ENCODE measurements at places on chromosomes 11 and 22.

DNA sequence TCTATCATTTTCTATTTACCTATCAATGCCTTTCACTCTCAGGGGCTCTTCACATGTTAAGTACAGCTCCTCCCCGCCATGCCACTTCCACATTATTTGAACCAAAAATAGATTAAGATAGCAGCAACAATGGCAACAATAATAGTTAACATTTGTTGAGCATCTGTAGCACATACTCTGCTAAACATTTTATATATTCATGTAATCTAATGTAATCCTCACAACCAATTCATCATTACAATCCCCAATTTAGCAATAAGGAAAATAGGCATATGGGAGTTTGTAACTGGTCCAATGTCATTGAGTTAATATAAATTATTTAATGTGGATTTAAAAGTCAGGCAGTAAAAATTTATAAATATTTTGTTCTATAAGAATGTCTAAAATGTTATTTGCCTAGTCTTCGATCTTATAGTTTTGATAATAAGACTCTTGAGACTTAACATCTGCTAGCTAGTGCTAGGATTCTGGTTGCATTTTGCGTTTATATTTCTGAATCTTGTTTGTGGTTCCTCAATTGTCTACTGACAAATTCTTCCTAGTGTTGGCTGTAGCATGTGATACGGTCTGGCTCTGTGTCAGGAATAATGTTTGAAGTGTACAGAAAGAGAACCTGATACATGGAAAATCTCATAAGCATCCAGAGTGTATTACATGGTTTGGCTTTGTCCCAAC, 621.5 kb upstream of the LUZP2 start:
- no peak for DNase-seq

GRCh38 chr22:29692327-29692640, 27.5 kb upstream of the CABP7 start:
- DNase-seq, result no peak

- DNase-seq, result no peak
Measured at GRCh38 chr11:26580929-26581328, 8.9 kb upstream of the MUC15 start.

- no peak for DNase-seq
Measured at GRCh38 chr22:35539910-35540594, 579 bp upstream of the RASD2 start.

GRCh38 chr11:124961972-124962609, 8.1 kb downstream of the CCDC15 start:
- DNase-seq, result no peak

GRCh38 chr22:47620391-47620790, 857.9 kb downstream of the TBC1D22A start:
- DNase-seq, result no peak

GRCh38 chr11:131246663-131247062, 123.8 kb upstream of the NTM start:
- no peak for DNase-seq

DNA sequence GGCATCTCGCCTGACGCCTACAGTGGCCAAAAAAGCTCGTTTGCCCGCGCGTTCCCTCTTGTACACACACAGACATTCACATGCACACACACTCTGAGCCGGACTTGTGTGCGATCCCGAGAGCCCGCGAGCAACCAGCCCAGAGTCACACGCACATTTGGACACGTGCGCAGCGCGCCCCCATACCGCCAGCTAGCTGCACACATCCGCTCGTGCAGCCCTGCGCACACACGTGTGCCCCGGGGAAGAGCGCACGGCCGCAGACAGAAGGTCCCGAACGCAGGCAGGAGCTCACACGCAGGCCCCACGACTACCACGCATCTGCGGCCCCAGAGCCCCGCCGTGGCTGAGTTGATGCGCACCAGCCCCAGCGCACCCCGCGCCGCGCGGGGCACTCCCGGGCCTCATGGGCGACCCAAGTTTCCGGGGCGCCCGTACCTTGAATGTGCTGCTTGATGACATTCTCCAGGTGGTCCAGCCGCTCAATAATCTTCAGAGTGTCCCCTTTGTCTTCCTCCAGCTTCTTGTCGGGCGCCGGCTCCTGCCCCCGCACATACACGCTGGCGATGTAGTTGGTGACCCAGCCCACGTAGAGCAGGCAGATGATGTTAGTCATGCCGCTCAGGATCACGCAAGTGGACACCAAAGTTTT, 758 bp downstream of the GALNT18 start:
- no peak for DNase-seq

DNA sequence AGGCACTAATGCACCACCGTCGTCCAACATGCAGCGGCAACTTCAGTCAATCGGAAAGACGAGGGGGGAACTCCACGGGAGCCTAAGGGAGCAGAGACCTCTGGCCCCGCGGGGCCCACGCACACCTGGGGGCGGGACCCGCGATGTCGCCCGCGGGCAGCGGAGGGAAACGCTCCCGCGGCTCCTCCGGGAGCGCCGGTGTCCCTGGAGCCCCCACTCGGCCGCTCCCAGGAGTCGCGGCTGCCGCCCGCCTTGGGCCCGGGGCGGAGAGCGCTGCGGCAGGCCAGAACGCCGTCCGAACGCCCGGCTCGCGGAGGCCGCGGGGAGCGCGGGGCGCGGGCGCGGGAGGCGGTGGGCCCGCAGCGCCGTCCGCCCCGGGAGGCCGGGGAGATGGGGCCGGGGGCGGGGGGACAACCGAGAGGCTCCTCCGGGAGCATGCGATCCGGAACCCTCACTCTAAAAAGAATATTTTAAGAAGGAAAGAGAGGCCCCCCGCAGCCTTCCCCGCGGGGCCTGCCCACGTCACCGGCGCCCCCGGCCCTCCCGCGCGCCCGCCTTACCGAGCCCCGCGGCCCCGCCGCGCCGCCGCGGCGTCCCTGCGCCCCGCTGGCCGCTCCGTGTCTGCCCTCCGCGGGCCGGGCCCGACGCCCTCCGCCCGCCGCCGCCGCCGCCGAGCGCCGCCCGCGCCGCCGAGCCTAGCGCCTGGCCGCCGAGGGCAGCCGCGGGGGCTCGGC, 86.6 kb upstream of the ARHGAP32 start:
- no peak for DNase-seq

DNA sequence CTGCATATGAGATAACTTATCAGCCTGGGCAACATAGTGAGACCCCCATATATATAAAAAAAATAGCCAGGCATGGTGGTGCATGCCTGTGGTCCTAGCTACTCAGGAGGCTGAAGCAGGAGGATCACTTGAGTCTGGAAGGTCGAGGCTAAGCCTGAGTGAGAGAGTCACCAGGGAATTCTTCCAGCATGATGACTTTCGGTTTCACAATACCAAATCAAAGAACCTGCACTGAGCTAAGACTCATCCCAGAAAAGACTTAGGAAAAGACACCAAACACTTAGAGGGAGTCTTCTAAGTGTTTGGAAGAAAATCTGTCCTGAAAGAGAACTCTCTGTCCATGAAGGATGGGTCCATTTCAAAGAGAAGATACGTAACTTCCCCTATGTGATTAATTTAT, 12.7 kb downstream of the STK33 start:
- DNase-seq, result no peak

- no peak for DNase-seq
Measured at GRCh38 chr11:119436711-119437110, 13.7 kb upstream of the THY1 start.

DNA sequence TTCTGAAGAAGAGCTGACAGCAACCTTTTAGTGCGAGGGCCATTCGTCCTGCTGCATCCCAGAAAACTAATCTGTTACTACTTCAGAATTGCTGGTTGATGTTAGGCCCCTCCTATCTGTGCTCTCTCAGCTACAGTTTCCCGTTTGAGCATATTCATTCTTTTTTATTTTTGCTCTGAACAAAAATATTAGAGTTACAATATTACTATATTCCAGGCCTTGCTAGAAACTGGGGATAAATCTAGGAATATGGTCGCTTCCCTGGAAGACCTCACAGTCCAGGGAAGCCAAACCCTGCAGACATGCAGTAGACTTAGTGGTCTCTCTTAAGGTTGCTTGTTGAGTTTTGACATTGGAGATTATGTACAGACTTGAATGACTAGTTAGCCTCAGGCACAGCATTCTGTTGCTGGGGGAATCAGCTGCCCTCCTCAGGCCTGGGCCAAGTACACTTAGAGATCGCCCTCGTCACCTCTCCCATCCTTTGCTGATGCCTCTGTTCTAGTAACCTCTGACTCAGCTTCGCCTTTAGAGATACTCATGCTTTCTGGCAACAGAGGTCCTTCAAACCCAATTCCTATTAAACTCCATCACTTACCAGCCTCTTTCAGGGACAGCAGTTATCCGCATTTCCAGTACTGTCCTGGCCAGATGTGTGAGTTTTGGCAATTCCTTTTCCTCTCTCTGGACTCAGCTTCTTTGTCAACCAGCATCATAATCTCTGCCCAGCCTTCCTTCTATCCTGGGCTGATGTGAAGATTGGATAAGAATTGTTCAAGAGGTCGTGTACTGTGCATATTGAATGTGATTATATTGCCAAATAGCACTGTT, 698 bp upstream of the ANAPC15 start:
- no peak for DNase-seq

DNA sequence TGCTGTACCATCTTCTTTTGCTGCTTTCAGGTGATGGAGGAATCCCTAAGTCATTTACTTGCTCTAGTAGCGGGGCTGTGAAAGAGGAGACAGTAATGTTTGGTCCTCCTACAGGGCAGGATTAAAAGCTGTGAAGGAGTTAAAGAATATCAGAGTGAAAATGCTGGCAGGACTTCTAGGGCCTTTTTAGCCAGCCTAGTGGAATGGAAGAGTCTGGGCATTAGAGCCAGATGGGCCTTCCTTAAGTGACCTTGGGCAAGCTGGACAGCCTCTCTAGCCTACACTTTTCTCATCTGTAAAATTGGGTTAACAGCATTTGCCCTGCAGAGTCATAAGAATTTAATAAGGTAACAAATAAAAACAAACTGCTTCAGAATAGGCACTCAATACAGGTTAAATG, 114.7 kb downstream of the RBFOX2 start:
- no peak for DNase-seq

All from RWPE2 (cell line).